ENCODE measurements at places on chromosomes 1 and 21. TPM values are rescaled to one million over a fixed set of nuclear protein-coding genes. Genes with fewer than 3 reads are reported as not detected.

The NBPF4 gene
- total RNA-seq = not detected

The FAM3B gene
- total RNA-seq = not detected

The CAMSAP2 gene
- 37.5 TPM for total RNA-seq

The CHIA gene
- not detected for total RNA-seq

The OR11L1 gene
- not detected for total RNA-seq

The LCE6A gene
- not detected for total RNA-seq

DNA sequence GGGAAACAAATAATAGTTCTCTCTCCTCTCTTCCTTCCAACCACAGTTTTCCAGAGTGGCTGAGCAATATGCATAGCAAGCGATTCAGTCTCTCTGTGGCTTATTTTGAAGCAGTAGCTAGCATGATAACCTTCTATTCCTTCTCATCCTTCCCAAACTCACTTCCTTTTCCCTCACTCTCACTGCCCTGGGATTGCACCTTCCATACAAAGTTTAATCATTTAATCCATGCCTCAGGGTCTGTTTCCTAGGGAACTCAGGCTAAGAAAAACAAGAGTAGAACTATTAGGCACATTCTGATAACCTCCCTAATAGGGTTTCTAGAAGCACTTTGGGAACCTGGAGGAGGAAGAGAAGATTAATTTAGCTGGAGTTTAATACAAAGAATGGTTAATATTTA, 97.7 kb upstream of the S1PR1 start:
- no peak for DNase-seq

GRCh38 chr1:147084273-147085096, 87.8 kb downstream of the PRKAB2 start:
- peak; percentile 61 for DNase-seq

GRCh38 chr21:35703704-35704103, 356.6 kb downstream of the SETD4 start:
- no peak for DNase-seq

GRCh38 chr21:28703861-28704260, 288.8 kb downstream of the LTN1 start:
- DNase-seq = no peak

DNA sequence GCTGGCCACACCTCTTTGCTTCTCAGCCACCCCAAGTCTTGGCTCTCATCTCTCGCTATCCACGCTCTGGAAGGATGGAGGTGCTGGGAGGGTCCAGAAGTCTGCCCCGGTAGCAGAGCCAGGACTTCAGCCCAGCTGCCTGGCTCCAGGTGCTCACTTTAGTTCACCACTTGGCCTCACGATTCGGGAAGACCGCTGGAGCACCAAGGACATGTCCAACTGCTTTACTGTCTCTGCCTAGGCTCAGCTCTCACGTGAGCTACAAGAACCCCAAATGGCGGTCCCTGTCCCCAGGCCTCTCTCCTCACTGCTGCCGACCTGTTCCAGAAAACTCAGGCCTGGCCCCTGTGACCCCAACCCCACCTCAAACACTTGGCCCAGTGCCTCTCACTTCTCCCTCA, 3.4 kb downstream of the TRIM11 start:
- DNase-seq = no peak

- DNase-seq = no peak
These were observed 105.0 kb downstream of the GALNT2 start for GRCh38 chr1:230172016-230172537.

DNA sequence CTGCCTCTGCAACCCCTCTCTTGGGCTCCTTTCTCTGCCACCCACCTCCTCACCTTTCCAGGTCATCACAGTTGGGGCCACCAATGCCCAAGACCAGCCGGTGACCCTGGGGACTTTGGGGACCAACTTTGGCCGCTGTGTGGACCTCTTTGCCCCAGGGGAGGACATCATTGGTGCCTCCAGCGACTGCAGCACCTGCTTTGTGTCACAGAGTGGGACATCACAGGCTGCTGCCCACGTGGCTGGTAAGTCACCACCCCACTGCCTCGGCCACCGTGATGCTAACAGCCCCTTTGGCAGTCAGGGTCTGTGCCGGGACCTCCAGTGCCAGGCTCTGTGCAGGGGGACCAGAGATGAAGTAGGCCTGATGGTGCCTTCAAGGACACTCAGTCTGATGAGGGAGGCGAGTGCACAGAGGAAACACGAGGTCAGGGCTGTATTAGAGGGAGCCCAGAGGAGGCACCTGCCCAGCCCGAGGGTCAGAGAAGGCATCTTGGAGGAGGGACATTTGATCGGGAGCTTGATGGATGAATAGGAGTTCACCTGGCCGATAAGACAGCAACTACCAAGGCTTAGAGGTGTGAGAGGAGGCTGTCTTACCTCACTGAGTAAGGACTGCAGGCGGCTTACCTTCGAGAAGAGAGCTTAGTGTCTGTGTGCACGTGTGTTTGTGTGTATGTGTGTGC, 18.1 kb downstream of the PCSK9 start:
- DNase-seq = no peak
